ENCODE measurements at places on chromosomes 5 and 9. TPM values are rescaled to one million over a fixed set of nuclear protein-coding genes. Genes with fewer than 3 reads are reported as not detected.
A peak's percentile ranks its signal among the peaks of the same experiment; 100 is the strongest.

The ACOT12 gene
- not detected for total RNA-seq

The CCL27 gene
- total RNA-seq, result not detected

GRCh38 chr5:143896516-143896915 is 84.6 kb downstream of the HMHB1 start:
- no peak overlapping the region for H3K4me3 ChIP-seq
- H3K27me3 ChIP-seq, result peaks cover 6% of the 10 kb centered on the region
- no peak overlapping the region for H3K27ac ChIP-seq

DNA sequence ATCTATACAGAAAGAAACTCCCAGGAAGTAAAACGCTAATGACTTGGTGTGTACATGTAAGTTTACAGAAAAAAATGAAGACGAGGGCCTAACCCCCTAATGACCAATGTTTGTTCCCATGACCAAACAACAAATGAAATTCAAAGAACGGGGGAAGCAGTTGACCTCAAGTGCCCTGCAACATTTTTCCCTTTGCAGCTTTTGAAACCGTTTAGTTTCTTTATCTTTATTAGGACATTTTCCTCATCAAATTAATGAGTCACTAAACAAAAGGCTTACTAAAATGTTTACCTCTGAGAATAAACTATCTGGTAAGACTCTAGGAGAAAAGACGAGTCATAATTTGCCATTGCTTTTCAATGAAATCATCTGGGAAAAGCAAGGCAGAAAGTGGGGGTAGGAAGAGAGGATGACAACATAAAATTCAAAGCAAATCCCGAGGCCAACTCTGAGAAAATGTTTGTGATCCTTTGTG is 57.4 kb downstream of the LHFPL2 start:
- DNase-seq, result no peak
- H3K4me1 ChIP-seq, result peaks cover 19% of the 10 kb centered on the region
- no peak overlapping the region for H3K4me3 ChIP-seq
- H3K27ac ChIP-seq, result no peak overlapping the region

- DNase-seq, result peak; percentile 17
- peak overlapping the region; percentile 75 for H3K4me3 ChIP-seq
- H3K36me3 ChIP-seq, result peaks cover 36% of the 10 kb centered on the region
Observed at GRCh38 chr9:33139421-33140228, 27.5 kb downstream of the B4GALT1 start.

All from activated B cell treated with CpG ODN at 0.5 μM for 24 hours (primary cell).